ENCODE measurements at places on chromosomes 11 and 22.

DNA sequence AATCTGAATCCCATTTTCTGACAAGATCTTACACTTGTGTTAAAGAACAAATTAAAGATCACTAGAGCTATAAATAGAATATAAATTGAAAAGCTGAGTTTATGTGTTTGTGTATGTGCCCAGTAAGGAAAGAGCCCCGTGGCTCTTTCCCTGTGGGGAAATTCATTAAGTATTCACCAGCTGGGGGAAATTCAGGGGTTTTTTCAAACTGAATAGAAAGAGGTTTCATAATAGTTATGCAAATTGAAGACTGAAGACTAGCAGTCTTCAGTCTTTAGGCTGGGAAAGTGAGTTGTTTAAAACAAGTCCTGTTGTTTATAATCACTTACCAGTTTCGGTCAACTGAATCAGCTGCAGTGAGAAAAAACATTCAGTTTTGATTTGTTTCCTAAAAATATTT, 11.3 kb upstream of the MS4A7 start:
- DNase-seq: no peak
- H3K4me3 ChIP-seq: no peak overlapping the region
- H3K4me1 ChIP-seq: peaks cover 2% of the 10 kb centered on the region
- H3K27ac ChIP-seq: no peak overlapping the region
- H3K27me3 ChIP-seq: peaks cover 68% of the 10 kb centered on the region

DNA sequence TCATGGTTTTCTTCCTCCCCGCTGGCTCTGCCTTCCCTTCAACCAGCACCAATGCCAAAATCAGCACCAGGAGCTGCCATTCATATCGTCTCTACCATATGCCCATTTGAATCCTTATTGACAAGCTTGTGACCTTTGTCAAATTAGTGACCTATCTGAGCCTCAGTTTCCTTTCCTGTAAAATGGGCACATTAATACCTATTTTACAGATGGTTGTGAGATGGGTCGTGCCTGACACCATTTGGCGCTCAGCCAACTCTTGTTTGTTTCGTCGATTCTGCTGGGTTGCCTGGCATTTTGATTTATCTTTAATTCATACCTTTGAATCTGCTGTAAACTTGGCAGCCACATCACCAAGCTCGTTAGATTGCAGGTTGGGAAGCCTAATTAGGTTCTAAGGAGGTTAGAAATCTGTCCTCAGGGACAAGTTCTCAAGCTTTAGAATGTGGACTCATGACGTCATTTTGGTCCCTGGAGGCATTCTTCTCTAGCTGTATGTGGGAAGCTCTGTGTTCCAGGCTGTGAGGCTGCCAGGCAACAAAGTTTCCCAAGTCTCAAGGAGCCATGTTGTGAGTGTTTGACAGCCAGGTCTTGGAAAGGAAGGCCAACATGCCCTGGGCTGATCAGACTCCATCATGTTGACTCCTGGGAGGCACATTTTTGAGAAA, 61.0 kb downstream of the RPS6KA4 start:
- H3K36me3 ChIP-seq: no peaks in the 10 kb centered on the region
- peaks cover 4% of the 10 kb centered on the region for H3K4me1 ChIP-seq
- H3K27me3 ChIP-seq: peaks cover 11% of the 10 kb centered on the region

- no peak for DNase-seq
- H3K4me1 ChIP-seq: peaks cover 20% of the 10 kb centered on the region
- H3K4me3 ChIP-seq: no peak overlapping the region
- H3K36me3 ChIP-seq: no peaks in the 10 kb centered on the region
- H3K27ac ChIP-seq: no peak overlapping the region
Measured at GRCh38 chr11:75816561-75817239, 1.7 kb downstream of the UVRAG start.

- H3K27me3 ChIP-seq: no peaks in the 10 kb centered on the region
- peaks cover 2% of the 10 kb centered on the region for H3K4me1 ChIP-seq
- DNase-seq: no peak
- H3K36me3 ChIP-seq: peaks cover 2% of the 10 kb centered on the region
- no peak overlapping the region for H3K27ac ChIP-seq
Measured at GRCh38 chr11:110242746-110243145, 53.7 kb downstream of the RDX start.

GRCh38 chr22:31586137-31586920, 75.7 kb downstream of the PISD start:
- peak overlapping the region; percentile 87 for H3K27ac ChIP-seq
